ENCODE measurements at places on chromosomes 16 and 17. TPM values are rescaled to one million over a fixed set of nuclear protein-coding genes. Genes with fewer than 3 reads are reported as not detected.

GRCh38 chr17:44241106-44241624, 21.7 kb upstream of the UBTF start:
- no peak for DNase-seq

GRCh38 chr17:61583242-61583641, 7.8 kb downstream of the NACA2 start:
- DNase-seq = peak; percentile 25

GRCh38 chr16:88327561-88328312, 55.0 kb upstream of the ZNF469 start:
- DNase-seq = no peak

The CYB561 gene
- total RNA-seq = 21.1 TPM

The CTRL gene
- total RNA-seq = 0.74 TPM

GRCh38 chr17:34178092-34178491, 77.0 kb upstream of the CCL2 start:
- DNase-seq = peak; percentile 48

The DPEP2 gene
- not detected for total RNA-seq

Measured in Daoy (cell line).